ENCODE measurements at places on chromosomes 11 and 22. TPM values are rescaled to one million over a fixed set of nuclear protein-coding genes. Genes with fewer than 3 reads are reported as not detected.

DNA sequence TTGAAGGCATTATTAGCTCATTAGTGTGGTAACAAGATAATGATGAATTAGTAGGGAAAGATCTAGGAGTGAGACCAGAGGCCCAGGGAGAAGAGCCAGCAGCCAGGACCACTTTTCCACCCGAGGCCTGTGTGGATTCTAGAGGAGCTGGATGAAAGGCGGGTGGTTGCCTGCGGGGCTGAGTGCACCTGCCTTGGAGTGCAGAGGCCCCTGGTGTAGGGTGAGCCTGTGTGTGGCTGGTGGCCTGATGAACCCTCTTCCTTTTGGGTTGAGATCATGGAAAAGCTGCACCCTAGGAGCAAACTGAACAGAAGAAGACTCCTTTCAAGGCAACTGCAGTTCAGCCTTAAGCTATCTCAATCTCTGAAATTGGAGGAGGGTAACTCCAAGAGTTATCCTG is 5.9 kb upstream of the TP53AIP1 start:
- DNase-seq: no peak

DNA sequence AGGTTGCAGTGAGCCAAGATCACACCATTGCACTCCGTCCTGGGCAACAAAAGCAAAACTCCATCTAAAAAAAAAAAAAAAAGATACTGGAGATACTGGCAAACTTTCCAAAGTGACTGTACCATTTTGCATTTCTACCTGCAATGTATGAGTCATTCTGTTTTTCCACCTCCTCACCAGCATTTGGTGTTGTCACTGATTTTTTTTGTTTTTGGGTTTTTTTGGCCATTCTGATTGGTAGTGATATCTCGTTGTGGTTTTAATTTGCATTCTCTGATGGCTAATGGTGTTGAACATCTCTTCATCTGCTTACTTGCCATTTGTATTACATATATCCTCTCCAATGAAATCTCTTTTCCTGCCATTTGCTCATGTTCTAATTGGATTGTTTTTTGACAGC is 12.0 kb upstream of the RBX1 start:
- no peak for DNase-seq

DNA sequence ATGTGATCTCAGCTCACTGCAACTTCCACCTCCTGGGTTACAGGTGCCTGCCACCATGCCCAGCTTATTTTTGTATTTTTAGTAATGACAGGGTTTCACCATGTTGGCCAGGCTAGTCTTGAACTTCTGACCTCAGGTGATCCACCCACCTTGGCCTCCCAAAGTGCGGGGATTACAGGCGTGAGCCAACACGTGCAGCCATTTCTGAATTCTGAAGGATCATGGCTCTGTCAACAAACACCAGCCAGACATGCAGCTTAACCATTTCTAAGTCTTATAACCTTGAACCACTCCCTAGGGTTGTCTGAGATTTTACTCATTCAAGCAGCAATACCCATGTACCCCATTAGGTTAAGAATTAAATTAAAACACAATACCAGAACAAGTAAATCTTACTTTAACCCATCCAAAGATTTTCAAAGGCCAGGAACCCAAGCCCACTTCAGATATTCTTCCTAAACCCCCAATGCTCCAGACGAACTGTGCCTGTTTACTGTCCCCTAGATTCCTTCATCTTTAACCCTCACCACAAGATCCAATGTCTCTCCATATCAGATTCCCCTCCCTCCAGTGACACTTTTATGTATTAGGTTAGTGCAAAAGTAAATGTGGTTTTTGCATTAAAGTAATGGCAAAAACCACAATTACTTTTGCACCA is 4.0 kb downstream of the RPS13 start:
- DNase-seq: no peak

- no peak for DNase-seq
Observed at GRCh38 chr11:61880031-61880430, 11.3 kb downstream of the FADS3 start.

- DNase-seq: no peak
Observed at GRCh38 chr11:19987331-19987801, 172.9 kb downstream of the DBX1 start.

DNA sequence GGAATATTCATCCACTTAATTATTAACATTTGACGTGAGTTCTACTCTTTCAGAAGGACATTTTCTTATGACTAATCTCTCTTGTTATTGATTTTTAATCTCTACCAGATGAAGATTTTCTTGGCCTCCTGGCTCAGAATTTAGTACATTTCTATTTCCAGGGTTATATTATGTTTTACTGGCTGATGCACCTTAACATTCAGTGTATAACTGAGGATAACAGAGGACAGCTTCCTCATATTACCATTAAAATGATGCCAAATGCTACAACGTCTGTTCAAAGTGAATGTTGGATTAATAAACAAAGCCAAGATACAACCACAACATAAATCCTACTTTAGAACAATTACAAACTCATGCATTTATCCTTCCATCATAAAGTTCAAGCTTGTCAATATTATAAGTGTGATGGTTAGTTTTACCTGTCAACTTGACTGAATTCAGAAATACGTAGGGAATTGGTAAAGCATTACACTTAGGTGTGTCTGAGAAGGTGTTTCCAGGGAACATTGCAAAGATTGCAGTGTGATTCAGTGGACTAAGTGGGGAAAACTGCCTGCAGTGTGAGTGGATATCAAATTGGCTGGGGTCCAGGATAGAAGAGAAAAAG is 485.2 kb downstream of the LRRC4C start:
- no peak for DNase-seq

OR8G5 gene
- not detected for total RNA-seq

RIMBP3B gene
- total RNA-seq: 0.64 TPM

DNA sequence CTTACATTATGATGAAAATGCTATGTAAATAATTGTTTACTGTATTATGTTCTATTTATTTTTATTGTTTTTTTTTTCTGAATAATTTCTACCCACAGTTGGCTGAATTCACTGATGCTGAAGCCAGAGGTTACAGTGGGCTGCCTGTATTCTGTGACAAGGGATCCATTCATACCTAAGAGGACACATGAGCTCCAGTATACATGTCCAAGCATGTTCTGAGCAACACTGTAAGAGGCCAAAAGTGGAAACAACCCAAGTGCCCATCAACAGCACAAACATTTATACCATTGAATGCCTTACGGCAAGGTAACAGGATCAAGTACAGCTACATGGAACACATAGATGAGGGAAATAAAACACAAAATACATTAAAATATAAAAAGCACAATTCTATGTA is 1.4 kb upstream of the SRSF8 start:
- DNase-seq: no peak

UCP3 gene
- 1.1 TPM for total RNA-seq

ROBO4 gene
- total RNA-seq: 23.4 TPM

DNA sequence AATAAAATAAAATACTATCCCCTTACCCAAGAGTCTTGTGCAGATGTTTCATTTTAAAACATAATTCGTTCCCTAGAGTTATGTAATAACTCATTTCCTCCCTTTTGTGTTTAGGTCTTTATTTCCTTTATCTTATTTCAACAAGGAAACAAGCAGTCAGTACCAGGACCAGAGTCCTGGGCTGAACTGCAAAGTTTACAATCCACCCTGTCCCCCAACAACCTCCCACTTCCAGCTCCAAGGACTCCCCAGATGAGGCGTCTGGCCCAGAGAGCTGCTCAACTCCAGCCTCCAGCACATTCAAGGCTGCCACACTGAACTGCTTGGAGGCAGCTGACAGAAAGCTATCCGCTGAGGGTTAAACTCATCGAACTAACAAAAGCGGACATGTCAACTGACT is 4.5 kb downstream of the POLDIP3 start:
- no peak for DNase-seq

DNA sequence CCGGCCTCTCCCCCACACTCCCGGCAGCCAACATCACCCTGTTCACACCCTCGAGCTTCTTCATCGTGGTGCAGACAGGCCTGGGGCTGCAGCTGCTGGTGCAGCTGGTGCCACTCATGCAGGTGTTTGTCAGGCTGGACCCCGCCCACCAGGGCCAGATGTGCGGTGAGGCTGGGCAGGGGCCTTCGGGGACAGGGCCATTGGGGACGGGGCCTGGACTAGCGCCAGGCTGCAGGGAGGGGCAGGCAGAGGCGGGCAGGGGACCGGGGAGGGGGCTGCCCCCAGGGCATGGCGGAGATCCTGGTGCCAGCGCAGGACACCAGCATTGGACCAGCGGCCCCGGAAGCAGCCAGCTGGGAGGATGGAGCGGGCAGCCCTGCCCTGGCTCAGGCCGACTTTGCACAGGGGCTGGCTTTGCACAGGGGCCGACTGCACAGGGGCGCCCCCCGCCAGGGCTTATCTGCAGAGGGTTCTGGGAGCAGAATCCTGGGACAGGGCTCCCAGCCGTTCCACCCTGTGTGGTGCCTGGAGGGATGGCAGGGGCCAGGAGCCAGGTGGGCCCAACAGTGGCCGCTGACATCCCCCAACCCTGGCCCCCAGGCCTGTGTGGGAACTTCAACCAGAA is 8.6 kb downstream of the MUC5B start:
- DNase-seq: no peak

DNA sequence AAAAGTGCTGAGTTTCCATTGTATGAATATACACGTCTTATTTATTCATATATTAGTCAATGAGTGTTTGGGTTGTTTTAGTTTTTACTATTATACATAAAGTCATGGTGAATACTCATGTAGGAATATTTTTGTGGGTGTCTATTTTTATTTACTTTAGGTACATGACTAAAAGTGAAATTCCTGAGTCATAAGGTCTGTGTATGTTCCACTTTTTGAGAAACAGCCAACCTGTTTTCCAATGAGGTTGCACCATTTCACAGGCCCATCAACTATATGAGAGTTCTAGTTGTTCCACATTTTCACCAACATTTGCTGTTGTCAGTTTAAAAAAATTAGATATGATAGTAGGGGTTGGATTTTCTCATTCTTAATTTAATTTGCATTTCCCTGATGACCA is 6.6 kb upstream of the OR6X1 start:
- DNase-seq: no peak

- no peak for DNase-seq
Observed at GRCh38 chr11:34731603-34732002, 110.7 kb downstream of the EHF start.

GRCh38 chr22:27460591-27461347 is 340.8 kb downstream of the MN1 start:
- no peak for DNase-seq

GRCh38 chr22:50105208-50106100 is 15.6 kb downstream of the MOV10L1 start:
- DNase-seq: no peak

PPP6R2 gene
- total RNA-seq: 64.2 TPM

A4GALT gene
- total RNA-seq: 22.6 TPM

CCDC188 gene
- total RNA-seq: 1.8 TPM

DNA sequence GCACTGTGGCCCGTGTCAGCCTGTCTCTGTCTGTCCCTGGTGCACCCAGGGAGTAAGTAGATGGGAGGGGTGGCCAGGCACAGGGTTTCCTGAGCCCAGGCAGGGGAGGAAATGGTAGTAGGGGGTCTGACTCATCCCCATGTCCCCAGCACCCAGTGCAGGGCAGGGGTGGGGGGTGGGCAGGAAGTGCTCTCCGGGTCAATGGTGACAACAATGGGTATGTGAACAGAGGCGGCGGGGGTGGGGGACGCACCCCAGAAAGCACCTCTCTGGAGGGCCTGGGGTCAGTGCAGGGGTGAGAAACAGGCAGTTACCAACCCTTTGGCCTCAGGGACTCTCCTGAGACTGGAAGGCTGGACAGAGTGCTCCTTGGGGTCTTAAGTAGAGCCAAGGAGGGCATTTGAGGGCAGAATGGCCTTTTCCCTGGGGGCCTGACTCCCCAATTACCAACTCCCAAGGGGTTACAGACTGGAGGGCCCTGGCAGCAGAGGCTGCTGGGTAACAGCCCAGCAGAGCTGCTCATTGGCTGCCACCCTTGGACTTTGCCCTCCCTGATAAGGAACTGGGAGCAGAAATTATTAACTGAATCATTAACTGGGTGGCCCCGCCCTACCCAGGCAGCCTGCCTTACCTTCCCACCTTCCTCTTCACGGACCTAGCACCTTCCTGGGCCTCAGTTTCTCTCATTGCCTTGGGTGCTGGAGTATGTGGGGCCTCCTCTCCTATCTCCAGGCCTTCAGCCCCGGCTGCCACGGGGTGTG is 4.2 kb downstream of the MYRF start:
- DNase-seq: peak; percentile 11

MYO7A gene
- 0.75 TPM for total RNA-seq

- no peak for DNase-seq
Observed at GRCh38 chr11:19589567-19590260, 122.9 kb upstream of the NAV2 start.

MUC2 gene
- not detected for total RNA-seq

- DNase-seq: no peak
Observed at GRCh38 chr11:28547321-28547741, 439.1 kb downstream of the METTL15 start.

- DNase-seq: peak; percentile 72
Observed at GRCh38 chr11:82858556-82859091, 41.6 kb downstream of the PRCP start.

- no peak for DNase-seq
Observed at GRCh38 chr11:68893282-68893681, 10.3 kb downstream of the MRPL21 start.

GRCh38 chr11:77558380-77558779 is 31.4 kb upstream of the AQP11 start:
- no peak for DNase-seq
